GM12891 (cell line): ENCODE measurements at places on chromosomes 3 and 15.

- DNase-seq: no peak
Measured at GRCh38 chr15:93047621-93048425, 41.2 kb downstream of the RGMA start.

DNA sequence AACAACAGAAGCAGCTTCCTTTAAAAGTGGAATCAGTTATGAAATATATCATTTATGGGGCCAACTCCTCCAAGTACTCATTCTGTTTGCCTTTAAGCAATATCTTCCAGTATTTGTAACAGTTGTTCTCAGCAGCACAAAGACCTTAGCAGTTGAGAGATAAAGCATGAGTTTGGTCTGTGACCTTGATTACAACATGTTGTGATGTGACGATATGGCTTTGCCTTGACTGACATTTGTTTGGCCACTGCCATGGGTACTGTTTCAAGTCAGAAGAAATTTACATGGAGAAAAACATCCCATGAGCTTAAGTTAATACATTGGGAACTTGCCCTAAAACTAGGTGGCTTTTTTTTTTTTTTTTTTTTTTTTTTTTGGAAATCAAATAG lies 175.1 kb upstream of the KBTBD8 start:
- DNase-seq: no peak

DNA sequence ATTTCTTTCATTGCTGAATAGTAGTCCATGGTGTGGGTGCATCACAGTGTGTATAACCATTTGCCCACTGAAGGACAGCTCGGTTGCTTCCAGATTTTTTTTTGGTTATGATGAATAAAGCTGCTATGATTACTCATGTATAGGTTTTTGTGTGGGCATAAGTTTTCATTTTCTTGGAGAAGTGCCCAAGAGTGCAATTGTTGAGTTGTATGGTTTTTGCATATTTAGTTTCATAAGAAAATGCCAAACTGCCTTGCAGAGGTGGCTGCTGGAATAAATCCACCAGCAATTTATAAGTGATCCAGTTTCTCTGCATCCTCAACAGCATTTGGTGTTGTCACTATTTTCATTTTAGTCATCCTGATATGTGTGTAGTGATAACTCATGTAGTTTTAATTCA lies 8.4 kb upstream of the SPESP1 start:
- no peak for DNase-seq

GRCh38 chr3:58202917-58203360 lies 7.8 kb downstream of the DNASE1L3 start:
- no peak for DNase-seq

GRCh38 chr15:33636958-33637357 lies 326.2 kb downstream of the RYR3 start:
- no peak for DNase-seq

GRCh38 chr3:79930196-79930595 lies 162.4 kb upstream of the ROBO1 start:
- DNase-seq: no peak

DNA sequence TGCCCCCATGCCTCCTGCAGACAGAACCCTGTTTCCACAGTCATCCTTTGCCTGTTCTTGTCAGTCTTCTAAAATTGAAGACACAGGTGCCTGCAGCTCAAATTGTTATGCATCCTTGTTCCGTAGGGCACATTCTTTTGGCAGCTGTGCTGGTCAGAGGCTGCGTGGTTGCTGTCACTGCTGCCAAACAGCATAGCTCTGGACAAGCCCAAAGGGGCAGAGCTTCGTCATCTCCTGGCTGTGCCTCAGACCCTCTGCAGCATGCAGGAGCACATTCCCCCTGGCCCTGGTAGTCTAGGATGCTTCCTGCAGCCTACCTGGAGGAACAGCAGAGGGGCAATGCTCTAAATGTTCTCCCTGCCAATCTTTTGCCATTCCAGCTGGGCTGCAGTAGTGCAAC lies 2.1 kb upstream of the FBXL22 start:
- DNase-seq: no peak

DNA sequence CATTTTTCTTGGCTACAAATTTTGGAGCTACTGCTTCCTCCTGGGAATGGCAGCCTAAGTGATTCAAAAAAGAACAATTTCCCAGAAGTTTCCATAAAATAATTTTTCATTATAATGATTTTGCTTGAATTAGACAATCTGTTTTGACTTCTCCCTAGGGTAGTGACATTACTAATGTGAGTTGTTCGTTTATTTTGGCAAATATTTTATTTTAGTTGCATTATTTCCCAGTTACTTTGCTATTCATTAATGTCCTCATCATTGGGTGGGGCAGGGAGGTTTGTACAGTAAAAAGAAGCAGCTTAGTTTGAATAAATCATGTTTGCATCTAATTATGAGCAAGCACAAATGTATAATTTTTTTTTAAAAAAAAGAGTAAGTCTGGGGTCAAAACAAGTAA lies 686.6 kb downstream of the ROBO2 start:
- no peak for DNase-seq

GRCh38 chr15:84721371-84721770 lies 5.4 kb upstream of the SEC11A start:
- no peak for DNase-seq

DNA sequence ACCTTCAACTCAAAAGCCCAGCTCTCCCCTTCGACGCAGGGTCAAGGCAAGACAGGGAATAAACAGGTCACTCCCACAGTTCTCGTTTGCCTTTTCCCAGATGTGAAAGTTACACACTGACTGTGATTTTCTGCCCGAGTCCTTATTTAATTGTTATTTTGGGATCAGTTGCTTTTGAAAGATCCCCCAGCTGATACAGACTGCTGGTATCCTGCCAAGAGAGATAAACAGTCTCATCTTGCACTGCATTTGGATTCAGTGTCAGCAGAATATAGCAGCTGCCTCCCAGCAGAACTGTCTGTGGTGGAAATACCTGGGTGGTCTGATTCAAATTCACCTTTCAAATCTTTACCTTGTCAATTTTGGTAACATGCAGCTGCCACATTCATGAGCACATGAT lies 56.0 kb upstream of the FAM3D start:
- DNase-seq: no peak

DNA sequence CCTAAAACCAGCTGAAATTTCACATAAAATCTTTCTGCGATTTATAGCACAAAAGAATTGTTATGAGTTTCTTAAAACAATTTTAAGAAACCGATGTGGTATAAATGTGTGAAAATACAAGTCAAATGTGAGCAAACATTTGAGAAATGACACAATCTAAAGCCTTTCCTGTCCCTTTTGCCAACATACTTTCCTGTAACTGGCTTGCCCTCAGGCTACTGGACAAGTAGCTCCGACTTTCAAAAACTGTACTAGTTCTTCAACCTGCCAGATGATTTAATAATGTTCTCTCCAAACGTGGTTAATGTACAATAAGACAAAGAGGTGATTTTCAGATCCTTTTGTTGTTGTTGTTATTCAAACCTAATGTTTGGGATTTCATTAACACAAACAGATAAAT lies 105.9 kb upstream of the ARHGEF26 start:
- DNase-seq: no peak

GRCh38 chr3:19173945-19174344 lies 25.6 kb downstream of the KCNH8 start:
- no peak for DNase-seq

DNA sequence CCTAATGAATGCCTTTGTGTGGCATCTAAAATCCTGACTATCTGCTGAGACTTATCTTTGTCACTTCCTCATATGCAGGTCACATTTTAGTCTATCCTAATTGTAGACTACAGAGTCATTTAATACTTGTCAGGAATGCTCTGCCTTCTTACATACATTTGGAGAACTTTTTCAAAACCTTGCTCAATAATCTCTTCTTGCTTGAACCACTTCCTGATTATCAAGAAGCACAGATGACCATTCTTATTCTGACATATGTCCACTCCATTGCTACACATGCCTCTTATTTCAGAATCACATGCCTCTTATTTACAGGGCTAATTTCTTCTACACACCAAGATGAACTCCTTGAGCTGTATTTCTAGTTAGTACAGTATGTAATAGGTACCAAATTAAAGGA lies 400.3 kb downstream of the TBC1D5 start:
- no peak for DNase-seq

DNA sequence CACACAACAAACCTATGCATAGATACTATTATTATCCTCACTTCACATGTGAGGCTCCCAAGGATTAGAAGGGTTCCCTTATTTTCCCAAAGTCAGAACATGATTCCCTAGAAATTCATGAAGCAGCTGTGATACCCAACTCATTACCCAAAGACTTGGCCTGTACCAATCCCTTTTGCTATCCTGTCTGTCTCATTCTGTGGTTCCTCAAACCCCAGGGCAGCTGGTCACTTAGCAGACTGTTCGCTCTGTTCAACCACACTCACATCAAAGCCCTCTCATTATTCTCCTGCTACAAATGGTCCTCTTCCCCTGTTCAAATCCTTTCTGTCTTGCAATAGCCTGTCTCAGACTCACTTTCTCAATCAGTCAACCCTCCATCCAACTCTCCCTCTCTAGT lies 154.3 kb upstream of the TRIM42 start:
- DNase-seq: no peak

GRCh38 chr3:124461838-124462632 lies 268.2 kb upstream of the UMPS start:
- DNase-seq: no peak

- DNase-seq: no peak
Measured at GRCh38 chr3:195103623-195104022, 167.3 kb downstream of the XXYLT1 start.

DNA sequence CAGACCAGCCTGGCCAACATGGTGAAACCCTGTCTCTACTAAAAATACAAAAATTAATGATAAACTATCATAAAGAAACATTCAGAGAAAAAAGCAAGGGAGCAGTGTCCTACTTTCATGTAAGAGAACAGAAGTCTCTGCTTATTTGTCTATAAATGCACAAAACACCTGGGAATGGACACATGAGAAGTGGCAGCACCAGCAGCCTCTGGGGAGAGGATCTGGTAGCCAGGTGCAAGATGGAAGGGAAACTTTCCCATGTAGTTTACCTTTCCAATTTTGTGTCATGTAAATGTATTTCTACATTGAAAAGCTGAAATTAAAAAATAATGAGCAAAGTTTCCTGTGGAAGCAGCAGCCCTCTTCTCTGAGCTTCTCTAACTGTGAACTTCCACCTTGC lies 18.8 kb downstream of the SCAP start:
- no peak for DNase-seq

DNA sequence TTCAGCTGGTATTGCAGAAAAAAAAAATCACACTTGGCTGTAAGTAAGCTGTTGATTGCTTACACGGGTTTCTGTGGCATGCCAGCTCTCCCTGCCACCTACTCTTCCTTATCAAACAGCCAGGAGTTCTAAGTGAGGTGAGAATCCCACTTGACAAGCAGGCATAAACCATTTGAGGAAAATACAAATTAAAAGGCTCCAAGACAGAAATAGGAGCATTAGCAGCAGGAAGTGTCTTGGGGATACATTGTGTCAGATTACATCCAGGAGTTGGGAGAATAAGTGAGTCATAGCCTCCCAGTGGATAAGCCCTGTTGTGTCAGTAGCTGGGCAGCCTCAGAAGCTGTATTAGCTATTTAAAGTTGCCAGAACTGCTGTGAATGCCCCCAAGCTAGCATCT lies 256.0 kb downstream of the CNTN4 start:
- DNase-seq: no peak

DNA sequence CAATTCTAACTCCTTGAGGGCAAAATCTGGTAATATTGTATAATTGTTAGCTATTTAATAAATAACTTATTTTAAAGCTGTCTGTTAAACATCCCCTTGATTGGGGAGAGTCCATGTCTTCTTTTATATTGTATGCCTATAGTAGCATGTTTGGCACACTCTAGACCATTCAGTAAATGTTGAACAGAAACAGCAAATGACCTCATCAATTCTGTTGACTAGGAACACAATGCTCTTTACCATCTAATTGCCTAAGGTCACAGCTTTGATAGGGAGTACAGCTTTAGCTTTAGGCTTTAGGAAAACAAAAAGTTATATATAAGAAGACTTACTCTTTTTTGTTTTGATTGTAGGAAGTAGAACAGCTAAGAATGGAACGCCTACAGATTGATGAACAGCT lies 27.0 kb downstream of the DNAJC19 start:
- DNase-seq: no peak

DNA sequence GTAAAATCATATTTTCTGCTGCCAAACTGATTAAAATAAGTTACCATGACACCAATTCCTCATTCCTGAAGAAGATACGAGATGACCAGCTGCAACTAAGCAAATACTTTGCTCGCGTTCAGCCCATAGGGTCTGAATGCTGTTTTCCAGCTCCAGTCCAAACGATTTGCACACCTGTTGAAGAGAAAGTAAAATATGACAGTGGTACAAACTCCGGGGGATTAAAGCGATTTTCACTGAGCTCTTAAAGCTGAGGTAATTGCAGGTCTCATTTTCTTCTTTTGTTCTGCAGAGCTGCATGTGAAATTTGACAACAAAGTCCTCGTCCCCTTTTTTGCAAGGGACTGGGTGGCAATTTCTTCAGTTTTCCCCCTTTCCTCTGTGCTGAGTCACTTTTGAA lies 118.4 kb downstream of the NR2F2 start:
- DNase-seq: no peak

DNA sequence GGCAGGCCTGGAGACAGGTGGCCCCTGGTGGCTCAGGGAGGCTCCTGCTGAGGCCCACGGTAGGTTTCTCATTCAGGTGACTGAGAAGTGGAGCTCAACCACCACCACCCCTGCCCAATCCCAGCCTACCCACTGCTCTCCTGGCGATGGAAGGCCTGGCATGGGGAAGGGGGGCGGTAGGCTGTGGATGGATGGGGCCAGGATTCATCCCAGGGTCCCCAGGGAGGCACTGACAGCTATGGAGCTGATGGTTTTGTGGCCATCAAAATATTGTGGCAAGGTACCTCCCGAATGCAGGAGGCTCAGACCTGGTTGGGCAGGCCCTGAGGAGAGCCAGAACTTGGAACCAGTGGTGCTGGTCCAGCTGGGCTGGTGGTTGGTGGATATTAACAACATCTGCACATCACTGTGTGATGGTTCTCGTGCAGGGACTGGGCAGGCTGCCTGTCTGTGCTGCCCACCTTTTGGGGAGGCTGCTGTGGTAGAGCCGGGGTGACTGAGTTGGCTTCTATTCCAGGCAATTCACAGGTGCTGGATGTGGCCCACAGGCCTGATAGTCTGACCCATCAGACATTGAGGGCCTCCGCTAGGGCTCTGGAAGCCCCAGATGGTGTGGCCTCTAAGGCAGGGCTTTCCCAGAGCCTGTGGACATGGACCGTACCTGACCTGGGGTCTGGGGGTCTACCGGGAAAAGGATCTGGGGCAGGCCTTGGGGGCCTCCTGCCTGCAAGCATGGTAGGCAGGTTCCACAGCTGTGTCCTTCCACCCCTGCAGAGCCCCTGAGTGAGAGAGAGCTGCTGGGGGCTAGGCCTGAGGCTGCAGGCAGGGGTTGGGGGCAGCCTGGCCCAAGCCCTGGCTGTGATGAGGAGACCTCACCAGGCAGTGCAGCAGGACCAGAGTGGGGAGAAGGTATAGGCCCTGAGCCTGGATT lies 3.4 kb downstream of the ZBTB47 start:
- DNase-seq: no peak

GRCh38 chr3:120559242-120560061 lies 36.7 kb upstream of the NDUFB4 start:
- no peak for DNase-seq

GRCh38 chr3:147895509-147895908 lies 486.3 kb downstream of the ZIC1 start:
- DNase-seq: no peak

DNA sequence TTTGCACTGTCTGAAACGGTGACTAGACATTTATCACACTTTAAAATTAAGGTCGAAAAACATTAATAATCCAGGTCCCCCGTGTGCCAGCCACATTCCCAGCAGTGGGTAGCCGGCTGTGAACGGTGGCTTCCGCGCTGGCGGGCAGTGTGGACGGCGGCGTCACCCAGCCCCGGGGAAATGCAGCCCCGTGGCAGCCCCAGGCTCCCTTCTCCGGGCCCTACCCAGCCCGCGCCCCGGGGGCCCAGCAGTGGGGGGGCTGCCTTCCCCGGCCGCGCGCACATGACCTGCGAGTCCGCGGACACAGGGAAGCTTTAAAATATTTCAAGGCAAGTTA lies 25.3 kb downstream of the GABRA5 start:
- no peak for DNase-seq
